ENCODE measurements at places on chromosomes 12 and 14.
A peak's percentile ranks its signal among the peaks of the same experiment; 100 is the strongest.

DNA sequence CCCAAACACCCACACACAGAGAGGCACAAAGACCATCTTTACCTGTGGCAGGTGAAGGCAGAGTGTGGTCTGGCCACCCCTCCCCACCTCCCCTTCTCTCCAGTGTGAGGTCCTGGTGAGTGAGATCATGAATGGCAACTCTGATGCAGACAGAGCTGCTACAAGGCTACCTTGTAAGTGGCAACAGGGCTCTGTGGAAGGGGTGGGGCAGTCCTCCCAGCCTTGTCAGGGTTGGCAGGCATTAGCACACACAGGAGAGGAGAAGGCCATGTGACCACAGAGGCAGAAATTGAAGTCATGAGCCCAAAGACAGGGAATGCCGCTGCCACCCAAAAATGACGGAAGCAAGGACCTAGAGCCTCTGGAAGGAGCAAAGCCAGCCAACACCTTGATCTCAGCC lies 30.7 kb downstream of the VWF start:
- DNase-seq, result no peak

GRCh38 chr12:76449583-76449982 lies 101.4 kb upstream of the BBS10 start:
- no peak for DNase-seq

- no peak for DNase-seq
These were observed 1126.4 kb upstream of the FLRT2 start for GRCh38 chr14:84403585-84403984.

DNA sequence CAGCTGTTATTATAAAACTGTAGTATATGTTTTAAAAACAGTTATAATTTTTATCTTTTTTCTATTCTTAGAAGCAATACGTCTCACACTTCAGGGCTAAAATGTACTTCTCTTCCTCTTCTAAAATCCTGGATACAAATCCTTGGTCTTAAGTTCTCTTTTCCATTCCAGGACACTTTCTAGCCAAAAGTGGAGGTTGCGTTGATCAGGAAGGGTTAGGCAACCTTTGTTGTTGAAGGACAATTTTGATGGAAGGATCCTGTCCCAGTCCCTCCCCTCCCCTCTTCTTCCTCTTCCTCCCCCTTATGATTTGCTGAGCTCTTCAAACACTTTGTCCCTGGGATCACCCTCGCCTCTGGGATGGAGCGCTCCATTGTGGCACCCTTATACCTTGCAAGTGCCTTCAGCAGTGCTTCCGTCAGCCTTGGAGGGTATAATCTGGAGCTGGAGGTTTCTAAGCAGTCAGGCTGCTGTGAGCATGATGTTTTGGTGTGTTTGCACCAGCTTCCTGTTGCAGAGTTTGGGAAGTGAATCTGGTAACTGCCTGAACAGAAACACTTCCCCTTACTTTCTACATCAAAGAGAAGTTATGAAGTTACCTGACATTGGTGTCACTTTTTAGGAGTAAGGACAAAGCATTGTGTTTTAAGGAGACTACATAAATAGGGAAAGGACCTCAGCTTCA lies 87.4 kb upstream of the SLC38A2 start:
- no peak for DNase-seq

DNA sequence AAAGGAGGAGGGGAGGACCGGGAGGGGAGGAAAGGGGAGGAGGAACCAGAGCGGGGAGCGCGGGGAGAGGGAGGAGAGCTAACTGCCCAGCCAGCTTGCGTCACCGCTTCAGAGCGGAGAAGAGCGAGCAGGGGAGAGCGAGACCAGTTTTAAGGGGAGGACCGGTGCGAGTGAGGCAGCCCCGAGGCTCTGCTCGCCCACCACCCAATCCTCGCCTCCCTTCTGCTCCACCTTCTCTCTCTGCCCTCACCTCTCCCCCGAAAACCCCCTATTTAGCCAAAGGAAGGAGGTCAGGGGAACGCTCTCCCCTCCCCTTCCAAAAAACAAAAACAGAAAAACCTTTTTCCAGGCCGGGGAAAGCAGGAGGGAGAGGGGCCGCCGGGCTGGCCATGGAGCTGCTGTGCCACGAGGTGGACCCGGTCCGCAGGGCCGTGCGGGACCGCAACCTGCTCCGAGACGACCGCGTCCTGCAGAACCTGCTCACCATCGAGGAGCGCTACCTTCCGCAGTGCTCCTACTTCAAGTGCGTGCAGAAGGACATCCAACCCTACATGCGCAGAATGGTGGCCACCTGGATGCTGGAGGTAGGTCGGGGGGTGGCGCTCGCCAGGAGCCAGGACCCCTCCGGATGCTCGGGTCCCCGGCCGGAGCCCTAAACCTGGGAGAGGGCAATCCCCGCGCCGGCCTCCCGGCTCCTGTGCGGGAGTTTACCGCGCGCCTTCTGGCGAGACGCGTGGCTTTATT lies at the start of gene CCND2:
Gene CCND2, plus strand, starts transcription at position 111 of the 744 bp plus-strand sequence. Its CDS starts 279 bp downstream, at position 390.
- peak; percentile 76 for DNase-seq
